Activated CD4-positive, alpha-beta memory T cell treated with anti-CD3 and anti-CD28 coated beads for 36 hours (primary cell): ENCODE measurements at places on chromosomes 6 and 20. TPM values are rescaled to one million over a fixed set of nuclear protein-coding genes. Genes with fewer than 3 reads are reported as not detected.

DNA sequence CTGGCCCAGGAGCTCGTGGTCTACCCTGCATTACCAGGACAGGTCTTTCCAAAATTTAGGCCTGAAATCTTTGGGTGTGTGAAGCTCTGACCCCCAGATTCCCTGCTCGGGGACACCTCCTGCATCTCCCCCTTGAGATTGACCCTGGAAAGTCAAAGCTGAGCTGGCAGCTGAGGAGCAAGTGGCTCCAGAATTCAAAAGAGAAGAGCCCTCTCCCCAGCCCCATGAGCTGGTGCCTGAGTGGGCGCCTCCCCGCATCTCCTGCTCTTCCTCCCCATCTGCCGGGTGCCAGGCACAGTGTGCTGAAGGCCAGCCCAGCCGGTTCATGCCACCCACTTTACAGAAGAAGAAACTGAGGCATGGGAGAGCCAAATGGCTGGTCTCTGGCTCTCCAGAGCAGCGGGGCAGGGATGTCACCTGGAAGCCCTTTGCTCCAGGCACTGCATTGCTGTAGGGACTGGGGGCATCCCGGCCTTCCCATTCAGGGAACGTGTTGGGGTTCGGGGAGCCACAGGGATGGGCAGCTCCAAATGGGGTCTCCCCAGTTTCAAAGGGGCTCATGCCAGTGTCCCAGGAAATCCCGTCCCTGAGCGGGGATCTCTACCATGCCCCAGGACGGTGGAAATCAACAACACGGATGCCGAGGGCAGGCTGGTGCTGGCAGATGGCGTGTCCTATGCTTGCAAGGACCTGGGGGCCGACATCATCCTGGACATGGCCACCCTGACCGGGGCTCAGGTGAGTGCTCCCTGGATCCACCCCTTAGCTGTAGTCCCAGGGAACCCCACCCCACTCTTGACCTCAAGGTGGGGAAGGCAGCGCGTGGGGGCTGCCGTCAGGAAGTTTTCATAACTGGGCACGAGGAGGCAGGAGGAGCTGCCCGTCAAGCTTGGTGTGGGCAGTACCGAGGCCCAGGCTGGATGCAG lies 20.5 kb downstream of the NPEPL1 start:
- peak; percentile 5 for DNase-seq

DNA sequence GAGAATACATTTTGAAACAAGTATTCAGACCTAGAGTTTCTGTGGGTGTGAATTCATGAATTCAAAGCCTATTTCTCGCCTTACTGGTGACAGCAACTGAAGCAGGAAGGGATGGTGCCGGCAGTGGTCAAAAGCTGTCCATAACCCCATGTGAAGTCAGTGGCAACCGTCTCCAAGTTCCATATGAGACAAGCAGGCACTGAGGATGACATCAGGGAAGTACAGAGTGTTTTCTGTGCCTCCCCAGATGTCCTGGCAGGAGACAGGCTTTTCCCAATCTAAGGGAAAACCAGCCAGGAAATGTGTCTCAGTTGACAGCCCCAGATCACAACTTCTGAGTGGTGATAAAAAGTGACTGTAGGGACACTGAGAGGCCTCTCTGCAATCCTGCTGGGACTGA lies 66.6 kb downstream of the HIVEP2 start:
- DNase-seq = peak; percentile 65

DNA sequence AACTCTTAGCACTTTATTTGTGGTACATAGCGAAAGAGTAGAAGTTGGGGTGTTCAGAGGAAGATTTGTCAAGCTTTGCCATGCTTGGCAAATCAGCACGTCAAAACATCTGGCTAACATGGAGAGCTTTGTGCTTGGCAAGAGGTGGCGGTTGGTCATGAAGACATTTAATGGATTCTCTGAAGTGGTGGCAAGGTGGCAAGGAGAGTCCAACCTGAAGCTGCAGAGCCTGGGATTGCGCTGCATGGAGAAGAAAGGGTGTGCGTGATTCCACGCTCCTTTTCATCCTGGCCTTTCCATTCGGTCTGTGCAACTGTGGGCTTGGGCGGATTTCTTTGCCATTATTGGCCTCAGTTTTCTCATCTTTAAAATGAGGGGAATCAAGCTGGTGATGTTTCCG lies 3.1 kb downstream of the PYGB start:
- DNase-seq = no peak

DNA sequence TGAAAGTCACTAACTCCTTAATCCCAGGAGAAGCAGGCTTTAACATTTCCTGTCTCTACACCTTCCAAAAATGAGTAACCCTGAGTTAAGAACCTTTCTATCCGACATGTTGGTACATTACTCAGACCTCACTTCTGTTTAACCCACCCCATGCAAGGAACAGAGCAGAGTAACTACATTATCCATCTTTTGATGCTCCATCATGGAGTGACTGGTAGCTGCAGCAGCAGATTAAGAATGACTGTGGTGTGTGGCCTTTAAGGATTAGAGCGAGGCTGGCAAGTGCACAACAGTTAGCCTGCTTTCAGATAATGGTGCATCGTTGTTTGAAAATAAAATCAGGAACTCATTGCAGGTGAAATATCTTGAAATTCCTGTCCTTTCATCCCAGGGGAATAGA lies 2.0 kb downstream of the TRAF3IP2 start:
- DNase-seq = no peak

- DNase-seq = no peak
These were observed 30.8 kb downstream of the LAMA5 start for GRCh38 chr20:62336329-62336728.

- peak; percentile 61 for DNase-seq
These were observed 1.5 kb upstream of the TUBB2B start for GRCh38 chr6:3228771-3229565.

Gene CPNE1
- total RNA-seq = 253 TPM

- no peak for DNase-seq
These were observed 402.0 kb downstream of the MAFB start for GRCh38 chr20:40286975-40287531.

- DNase-seq = peak; percentile 79
These were observed 18.6 kb upstream of the FOXO3 start for GRCh38 chr6:108541843-108542759.

GRCh38 chr6:110398778-110399177 lies 16.6 kb downstream of the DDO start:
- DNase-seq = no peak

GRCh38 chr20:19015351-19016139 lies 196.9 kb upstream of the SLC24A3 start:
- no peak for DNase-seq

Gene AIF1
- 29.0 TPM for total RNA-seq

Gene PBOV1
- not detected for total RNA-seq

GRCh38 chr20:19758501-19759331 lies 658 bp downstream of the RIN2 start:
- no peak for DNase-seq

GRCh38 chr6:161373905-161374451 lies 100.1 kb upstream of the AGPAT4 start:
- peak; percentile 73 for DNase-seq

- DNase-seq = no peak
These were observed 83.1 kb downstream of the GRM4 start for GRCh38 chr6:34062815-34063214.

Gene CRISP3
- not detected for total RNA-seq

DNA sequence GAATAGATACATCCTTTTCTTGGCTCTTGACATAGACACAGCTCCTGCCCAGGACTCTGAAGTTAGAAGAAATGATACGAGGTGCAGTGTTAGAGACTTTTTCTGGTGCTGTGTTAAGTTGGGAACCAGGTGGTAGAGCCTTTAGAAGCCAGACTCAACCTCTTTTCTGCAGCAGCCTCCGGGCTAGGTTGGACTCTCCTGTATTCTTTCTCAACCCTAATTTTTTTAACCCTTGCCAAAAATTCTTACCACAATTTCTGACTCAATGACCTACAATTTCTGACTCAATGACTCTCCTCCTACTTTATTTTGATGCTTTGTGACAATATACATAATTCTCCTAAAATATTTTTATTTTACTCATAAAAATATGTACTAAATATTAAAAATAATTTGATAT lies 127.4 kb upstream of the PRL start:
- DNase-seq = no peak

- DNase-seq = no peak
These were observed 5.1 kb upstream of the MBOAT1 start for GRCh38 chr6:20217324-20217855.

- DNase-seq = peak; percentile 81
These were observed 97.4 kb downstream of the OR2B2 start for GRCh38 chr6:27814665-27815424.

DNA sequence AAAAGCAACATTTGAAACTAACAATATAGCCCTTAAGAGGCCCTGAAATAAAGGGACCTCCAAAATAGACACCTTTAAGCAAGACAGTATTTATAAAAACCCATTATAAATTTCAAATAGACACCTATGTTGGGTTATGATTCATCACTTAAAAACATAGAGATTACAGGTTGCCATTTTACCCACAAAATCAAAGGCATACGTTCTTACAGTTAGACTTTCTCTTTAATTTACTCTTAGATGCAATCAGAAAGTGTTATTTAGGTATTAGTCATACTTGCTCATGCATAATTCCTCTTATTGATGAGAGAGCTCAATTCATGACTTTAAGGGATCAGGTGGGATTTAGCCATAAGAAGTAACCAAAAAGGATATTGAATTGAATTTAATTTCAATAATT lies 51.5 kb upstream of the TMEM200A start:
- DNase-seq = no peak

Gene PLN
- total RNA-seq = not detected

GRCh38 chr6:89596484-89596883 lies 42.1 kb downstream of the LYRM2 start:
- peak; percentile 17 for DNase-seq
